ENCODE measurements at places on chromosomes 7 and 10.

DNA sequence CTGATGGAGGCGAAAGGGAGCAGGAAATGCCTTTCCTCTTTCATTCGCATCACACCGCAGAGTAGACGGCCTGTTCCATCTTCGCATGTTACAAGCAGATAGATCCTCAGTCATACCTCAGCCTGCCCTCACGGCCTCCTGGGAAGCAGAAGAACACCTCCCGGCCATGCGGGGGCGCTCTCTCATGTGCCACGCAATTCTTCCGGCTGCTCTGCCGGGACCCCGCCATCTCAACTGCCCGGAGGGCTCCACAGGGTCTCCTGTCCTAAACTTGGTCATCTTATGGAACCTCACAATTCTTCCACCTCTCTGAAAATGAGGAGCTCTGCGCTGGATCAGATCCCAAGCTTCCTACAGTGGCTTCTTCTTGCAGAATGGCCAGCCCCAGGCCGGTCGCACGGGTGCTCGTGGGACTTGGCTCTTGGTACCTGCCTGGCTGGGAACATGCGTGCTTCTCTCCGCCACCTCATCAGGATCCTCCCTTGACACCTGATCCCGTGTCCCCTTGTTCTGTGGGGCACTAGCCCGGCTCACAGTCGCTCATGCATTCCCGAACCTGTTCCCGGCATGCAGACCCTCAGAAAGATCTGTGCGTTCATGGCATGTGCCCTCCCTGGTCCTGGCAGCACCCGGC is 262.8 kb upstream of the SHH start:
- DNase-seq = no peak

GRCh38 chr7:92246360-92247101 is 757 bp downstream of the ANKIB1 start:
- peak; percentile 61 for DNase-seq

- DNase-seq = peak; percentile 33
These were observed 1.2 kb downstream of the SLC4A2 start for GRCh38 chr7:151060416-151061212.

DNA sequence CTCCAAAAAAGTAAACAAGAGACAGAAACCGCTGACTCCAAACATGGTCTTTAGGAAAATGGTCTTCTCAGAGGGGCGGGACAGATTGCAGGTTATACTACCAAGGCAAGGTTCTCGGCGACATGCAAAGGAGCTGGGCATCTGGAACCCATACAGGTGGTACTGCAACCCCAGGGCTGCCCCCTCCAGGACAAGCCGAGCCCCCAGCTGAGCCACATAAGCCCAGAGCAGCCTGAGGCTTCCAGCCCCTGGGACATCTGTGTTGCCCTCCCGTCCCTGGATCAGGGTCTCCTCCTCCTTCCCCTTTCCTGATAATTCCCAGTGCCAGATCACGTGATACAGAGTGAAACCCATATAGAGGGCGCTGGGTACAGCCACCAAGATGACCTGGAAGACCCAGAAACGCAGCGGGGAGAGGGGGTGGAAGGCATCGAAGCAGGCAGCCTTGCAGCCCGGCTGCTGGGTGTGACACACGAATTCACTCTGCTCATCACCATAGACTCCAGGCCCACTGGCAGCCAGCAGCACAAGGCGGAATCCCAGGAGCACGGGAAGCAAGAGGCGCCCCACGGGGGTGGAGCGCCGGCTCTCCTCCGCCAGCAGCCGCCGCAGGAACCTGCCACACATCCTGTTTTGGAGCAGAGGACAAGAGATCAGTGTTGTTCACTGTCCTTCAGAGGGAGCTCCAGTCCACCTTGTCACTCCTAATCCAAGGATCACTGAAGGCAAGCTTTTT is at the start of gene GJC3:
Gene GJC3 (minus strand): TSS at position 627 of the 736 bp plus-strand sequence. CDS start 0 bp downstream, at position 627.
- DNase-seq = peak; percentile 25

GRCh38 chr10:130921911-130922440 is 389.5 kb downstream of the TCERG1L start:
- no peak for DNase-seq

GRCh38 chr10:36281831-36282331 is 639.8 kb upstream of the FZD8 start:
- DNase-seq = no peak

- peak; percentile 90 for DNase-seq
These were observed at the start of the genes DPCD and POLL for GRCh38 chr10:101587725-101588653. DPCD (plus strand) TSS chr10:101588321; CDS start chr10:101588337, 16 bp downstream. POLL (minus strand) TSS chr10:101588257; CDS start chr10:101587360, 897 bp downstream.

DNA sequence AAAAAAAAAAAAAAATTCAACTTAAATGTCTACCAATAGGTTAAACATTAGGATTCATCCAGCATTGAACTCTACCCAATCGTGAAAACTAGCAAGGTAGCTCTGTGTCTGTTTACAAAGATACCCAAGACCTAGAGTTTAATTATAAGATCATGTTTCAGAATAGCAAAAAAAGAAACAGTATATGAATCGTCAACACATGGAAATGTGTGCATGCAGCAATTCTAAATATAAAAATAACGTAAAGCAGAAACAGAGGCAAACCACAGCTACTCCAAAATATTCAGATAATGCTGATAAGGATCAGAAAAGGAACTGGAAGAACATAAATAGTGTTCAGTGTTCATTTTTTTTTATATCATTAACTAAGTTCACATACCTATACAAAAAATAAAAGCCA is 68.7 kb downstream of the AFAP1L2 start:
- DNase-seq = no peak

All from anterior cingulate cortex (tissue), 58 donors.